Fibroblast of lung (primary cell): ENCODE measurements at places on chromosomes 3 and 15. TPM values are rescaled to one million over a fixed set of nuclear protein-coding genes. Genes with fewer than 3 reads are reported as not detected.

Gene DRD3
- total RNA-seq, result not detected in 2 replicates

Gene SPPL2A
- 48.5 and 97.6 TPM in 2 replicates for total RNA-seq

Gene ITGA11
- total RNA-seq, result 29.6 and 43.7 TPM in 2 replicates

DNA sequence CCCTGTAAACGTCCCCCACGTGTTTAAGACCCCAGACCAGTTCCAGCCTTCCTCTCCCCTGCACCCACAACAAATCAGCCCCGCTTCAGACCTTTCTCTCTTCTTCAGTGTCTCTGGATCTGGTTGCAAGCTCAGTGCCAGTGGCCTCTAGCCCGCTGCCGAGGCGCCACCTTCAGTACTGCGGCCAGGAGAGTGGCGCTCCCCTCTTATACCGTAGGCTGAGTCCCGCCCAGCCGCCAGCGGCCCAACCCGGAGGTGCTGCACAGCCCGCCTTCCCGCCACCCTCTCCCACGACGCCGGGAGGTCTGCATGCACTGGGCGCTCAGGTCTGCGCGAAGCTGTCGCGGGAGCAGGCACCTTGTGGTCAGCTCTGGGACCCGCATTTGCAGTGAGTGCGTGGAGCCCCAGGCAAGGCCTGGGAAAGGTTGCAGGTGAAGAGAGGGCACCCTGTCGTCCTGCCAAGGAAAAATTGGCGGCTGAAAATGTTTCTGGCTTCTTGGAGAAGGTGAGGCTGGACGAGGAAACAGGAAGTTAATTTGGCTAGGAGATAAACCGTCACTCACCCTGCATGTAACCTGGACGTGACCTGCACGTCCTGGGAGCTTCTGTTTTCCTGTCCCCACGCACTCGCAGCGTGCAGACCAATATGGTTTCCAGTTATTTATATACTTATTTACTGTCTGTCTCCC lies at the start of gene C2CD4B:
TSS of gene C2CD4B (minus strand) at position 182 of the 689 bp plus-strand sequence. CDS start 301 bp downstream, outside the sequence.
- no peak within 1 kb of the TSS for H3K27ac ChIP-seq
- H3K4me1 ChIP-seq, result no peaks in the 10 kb centered on the region
- H3K36me3 ChIP-seq, result no peaks in the 10 kb centered on the region

DNA sequence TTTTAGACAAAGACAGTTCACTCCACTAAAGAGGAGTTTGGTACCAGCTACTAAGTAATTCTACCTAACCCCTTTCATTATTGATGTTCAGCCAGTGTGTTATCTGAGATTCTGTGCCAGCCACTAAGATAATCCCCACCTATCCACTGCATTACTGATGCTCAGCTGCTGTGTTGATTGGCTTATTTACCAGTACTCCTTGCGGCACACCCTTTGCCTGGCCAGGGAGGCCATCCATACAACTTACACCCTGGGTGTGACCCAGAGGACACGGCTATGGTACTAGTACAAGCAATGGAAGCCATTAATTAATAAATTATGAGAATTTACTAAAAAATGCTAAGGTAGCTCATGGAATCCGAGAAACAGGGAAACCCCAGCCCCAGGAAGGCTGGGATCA lies 290.7 kb upstream of the CTNNB1 start:
- no peaks in the 10 kb centered on the region for H3K27me3 ChIP-seq
- no peaks in the 10 kb centered on the region for H3K4me1 ChIP-seq
- H3K36me3 ChIP-seq, result no peaks in the 10 kb centered on the region
- DNase-seq, result no peak

GRCh38 chr3:145952536-145952935 lies 208.4 kb downstream of the PLOD2 start:
- H3K4me1 ChIP-seq, result no peaks in the 10 kb centered on the region
- H3K27ac ChIP-seq, result peak overlapping the region; percentile 39
- H3K4me3 ChIP-seq, result no peak overlapping the region
- DNase-seq, result peak; percentile 99
- no peaks in the 10 kb centered on the region for H3K36me3 ChIP-seq
- no peaks in the 10 kb centered on the region for H3K27me3 ChIP-seq

GRCh38 chr3:71366988-71367604 lies 216.4 kb downstream of the FOXP1 start:
- no peaks in the 10 kb centered on the region for H3K27me3 ChIP-seq
- H3K4me3 ChIP-seq, result no peak overlapping the region
- H3K27ac ChIP-seq, result no peak overlapping the region
- no peak for DNase-seq
- H3K36me3 ChIP-seq, result no peaks in the 10 kb centered on the region
- peaks cover 2% of the 10 kb centered on the region for H3K4me1 ChIP-seq

- H3K36me3 ChIP-seq, result no peaks in the 10 kb centered on the region
- H3K4me3 ChIP-seq, result no peak overlapping the region
- no peaks in the 10 kb centered on the region for H3K4me1 ChIP-seq
- H3K27me3 ChIP-seq, result no peaks in the 10 kb centered on the region
- no peak overlapping the region for H3K27ac ChIP-seq
Observed at GRCh38 chr15:101372960-101373525, 78.0 kb upstream of the SNRPA1 start.

DNA sequence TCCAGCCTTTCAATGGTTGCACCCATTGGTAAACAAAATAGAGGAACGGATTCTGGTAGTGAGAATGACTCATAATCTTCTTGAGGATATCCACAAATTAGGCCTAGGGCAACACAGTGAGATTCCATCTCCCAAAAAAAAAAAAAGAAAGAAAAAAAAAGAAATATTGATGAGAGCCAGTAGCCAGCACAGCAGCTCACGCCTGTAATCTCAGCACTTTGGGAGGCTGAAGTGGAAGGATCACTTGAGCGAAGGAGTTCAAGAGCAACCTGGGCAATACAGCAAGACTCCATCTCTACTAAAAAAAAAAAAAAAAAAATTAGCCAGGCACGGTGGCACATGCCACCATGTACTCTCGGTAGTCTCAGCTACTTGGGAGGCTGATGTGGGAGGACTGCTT lies 51.9 kb downstream of the DENND4A start:
- H3K4me3 ChIP-seq, result no peak overlapping the region
- H3K4me1 ChIP-seq, result no peaks in the 10 kb centered on the region
- DNase-seq, result no peak
- no peaks in the 10 kb centered on the region for H3K27me3 ChIP-seq

DNA sequence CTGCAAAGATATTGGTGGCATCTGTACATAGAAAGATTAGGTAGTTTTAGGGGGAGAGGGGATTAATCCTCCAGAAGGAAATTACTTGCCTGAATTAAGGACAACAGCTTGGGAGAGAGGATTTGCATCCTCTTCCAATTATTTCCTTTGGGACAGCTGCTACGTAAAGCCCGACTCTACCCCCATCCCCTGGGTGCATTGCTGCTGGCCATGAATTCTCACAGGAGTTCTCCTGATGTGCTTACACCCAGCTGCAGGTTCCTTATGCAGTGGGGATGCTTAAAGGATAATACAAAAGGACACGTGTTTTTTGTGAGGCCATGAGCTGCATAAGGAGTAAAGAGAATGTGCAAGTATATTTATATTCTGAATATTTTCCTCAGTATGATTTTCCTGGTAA lies 132.3 kb downstream of the VPS8 start:
- H3K4me1 ChIP-seq, result no peaks in the 10 kb centered on the region
- H3K36me3 ChIP-seq, result no peaks in the 10 kb centered on the region
- no peak overlapping the region for H3K27ac ChIP-seq
- no peak for DNase-seq
- H3K27me3 ChIP-seq, result no peaks in the 10 kb centered on the region

DNA sequence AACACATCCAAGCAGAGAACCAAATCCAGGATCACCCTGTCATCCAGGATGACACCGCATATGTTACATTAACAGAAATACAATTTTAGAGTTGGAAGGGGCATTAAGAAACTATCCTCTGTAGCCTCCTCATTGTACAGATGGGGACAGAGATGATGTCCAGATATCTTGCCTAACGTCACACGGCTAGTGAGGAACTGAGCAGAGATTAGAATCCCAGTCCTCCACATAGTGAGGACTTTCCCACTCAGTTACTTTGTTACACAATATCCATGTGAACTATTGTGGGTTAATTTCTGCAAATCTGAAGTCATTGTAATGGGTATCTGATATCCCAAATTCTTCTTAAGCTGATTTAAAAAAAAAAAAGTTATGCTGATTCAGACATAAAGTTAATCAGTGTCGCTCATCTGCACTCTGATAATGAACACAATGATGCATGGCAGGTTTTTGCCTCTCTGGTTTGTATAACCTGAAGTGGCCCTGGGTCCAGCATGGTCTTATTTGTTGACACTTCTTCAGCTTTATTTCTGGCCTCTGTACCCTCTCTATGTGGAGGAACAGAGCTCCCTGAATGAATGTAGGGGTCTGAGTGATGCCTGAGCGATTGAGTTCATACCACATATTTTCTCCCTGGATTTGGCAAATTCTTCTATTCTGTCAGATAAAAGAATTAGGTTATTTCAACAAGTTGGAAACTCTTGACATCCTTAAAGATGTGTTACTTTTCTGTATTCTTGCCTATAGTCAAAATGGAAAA lies 76.0 kb upstream of the LIMD1 start:
- no peak overlapping the region for H3K4me3 ChIP-seq
- H3K4me1 ChIP-seq, result no peaks in the 10 kb centered on the region
- H3K27me3 ChIP-seq, result no peaks in the 10 kb centered on the region
- peaks cover 7% of the 10 kb centered on the region for H3K36me3 ChIP-seq
- no peak overlapping the region for H3K27ac ChIP-seq
- no peak for DNase-seq

DNA sequence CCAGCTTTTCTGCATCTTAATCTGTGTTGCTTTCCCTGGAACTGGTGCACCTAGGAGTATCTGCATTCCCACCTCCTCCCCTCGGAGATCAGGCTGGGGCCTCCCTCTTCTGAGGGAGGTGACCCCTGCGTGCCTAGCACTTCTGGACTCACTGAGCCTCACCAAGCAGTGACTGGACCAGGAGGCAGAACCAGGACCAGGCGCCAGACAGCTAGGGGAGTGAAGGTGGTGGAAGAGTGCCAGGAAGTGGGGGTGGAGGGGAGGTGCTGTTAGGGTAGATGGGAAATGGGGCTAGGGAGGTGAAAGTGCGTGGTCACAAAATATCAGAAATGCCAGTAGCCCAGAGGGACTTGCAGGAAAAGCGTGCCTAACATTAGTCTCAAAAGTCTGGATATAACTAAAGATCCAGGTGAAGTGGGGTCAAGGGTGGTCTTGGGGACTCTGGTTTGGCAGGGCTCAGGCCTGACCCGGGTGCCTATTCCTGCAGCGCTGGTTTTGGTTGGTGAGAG lies 1.2 kb downstream of the DUOXA2 start:
- H3K36me3 ChIP-seq, result no peaks in the 10 kb centered on the region
- H3K4me1 ChIP-seq, result no peaks in the 10 kb centered on the region
- DNase-seq, result no peak
- no peak overlapping the region for H3K4me3 ChIP-seq
- H3K27ac ChIP-seq, result no peak overlapping the region

DNA sequence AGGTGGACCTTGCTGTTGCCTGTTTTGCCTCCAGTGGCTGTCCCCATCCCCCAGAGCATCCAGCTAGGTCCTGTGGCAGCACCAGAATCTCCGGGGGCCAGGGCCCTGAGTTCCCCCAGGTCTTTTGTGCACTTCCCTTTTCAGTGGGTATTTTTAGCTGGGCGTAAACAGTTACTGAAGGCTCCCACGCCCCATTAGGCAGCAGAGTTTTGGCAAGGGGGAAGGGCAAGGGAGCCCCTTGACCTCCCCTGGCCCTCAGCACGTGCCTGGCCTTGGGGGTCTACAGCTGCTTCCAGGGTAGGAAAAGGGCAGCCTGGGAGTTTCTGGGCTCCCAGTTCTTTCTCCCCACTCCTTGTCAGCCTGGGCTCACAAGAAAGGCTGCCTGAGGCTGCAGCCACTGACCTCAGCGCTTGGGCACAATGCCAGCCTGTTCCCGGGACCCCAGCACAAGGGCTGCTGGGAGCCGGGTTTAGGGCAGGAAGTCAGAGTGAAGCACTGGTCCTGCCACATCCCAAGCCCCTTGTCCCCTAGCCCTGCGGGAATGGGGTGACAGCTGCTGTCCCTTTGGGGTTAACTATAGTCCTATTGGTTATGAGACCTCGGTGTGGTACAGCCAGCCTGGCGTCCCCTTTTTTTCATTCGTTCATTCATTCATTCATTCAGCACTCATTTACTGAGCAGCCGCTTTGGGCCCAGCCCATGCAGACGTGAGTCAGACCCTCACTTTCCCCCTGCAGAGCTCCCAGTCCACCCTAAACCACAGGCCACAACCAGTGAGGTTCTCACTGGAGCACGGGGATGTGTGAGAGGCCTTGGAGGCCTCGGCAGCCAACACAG lies 8.4 kb downstream of the CSK start:
- H3K27ac ChIP-seq, result peak overlapping the region; percentile 59
- peak; percentile 94 for DNase-seq
- H3K36me3 ChIP-seq, result no peaks in the 10 kb centered on the region
- H3K4me1 ChIP-seq, result peaks cover 55% of the 10 kb centered on the region
- no peak overlapping the region for H3K4me3 ChIP-seq

DNA sequence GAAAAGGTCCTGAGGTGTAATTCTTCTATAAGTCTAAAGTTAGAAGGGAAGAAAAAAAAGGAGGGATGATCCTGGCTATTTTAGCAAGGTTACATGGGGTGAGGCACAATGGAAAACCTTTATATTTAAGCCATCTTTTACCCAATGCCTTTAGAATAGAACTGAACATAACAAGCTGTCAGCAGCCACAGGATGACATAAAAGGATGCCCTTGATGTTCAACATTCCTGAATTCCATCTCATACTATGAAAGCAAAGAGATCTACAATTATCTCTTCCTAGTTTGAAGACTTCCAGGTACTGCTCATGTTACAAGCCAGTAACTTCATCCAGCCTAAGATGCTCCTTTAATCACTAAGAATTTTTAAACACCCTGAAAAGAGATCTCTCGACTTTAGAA lies 26.9 kb downstream of the NEK10 start:
- no peaks in the 10 kb centered on the region for H3K36me3 ChIP-seq
- no peak overlapping the region for H3K4me3 ChIP-seq
- no peaks in the 10 kb centered on the region for H3K27me3 ChIP-seq
- H3K27ac ChIP-seq, result no peak overlapping the region
- no peak for DNase-seq

DNA sequence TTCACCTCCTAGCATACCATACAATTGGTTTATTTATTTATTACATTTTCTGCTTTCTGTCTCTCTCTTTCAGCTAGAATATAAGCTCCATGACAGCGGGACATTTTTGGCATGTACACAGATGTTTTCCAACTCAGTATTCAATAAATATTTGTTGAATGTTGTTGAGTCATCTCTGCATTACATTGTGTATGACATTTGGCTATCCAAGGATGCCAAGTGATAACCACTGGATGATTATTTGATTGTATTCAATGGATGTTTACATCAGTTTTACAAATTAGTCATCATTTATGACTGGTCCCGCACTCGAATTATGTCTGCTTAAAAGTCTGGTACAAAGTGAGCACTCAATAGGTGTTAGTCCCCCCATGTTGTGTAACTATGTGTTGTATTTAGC lies 49.5 kb upstream of the STXBP5L start:
- no peak overlapping the region for H3K27ac ChIP-seq
- H3K27me3 ChIP-seq, result no peaks in the 10 kb centered on the region

DNA sequence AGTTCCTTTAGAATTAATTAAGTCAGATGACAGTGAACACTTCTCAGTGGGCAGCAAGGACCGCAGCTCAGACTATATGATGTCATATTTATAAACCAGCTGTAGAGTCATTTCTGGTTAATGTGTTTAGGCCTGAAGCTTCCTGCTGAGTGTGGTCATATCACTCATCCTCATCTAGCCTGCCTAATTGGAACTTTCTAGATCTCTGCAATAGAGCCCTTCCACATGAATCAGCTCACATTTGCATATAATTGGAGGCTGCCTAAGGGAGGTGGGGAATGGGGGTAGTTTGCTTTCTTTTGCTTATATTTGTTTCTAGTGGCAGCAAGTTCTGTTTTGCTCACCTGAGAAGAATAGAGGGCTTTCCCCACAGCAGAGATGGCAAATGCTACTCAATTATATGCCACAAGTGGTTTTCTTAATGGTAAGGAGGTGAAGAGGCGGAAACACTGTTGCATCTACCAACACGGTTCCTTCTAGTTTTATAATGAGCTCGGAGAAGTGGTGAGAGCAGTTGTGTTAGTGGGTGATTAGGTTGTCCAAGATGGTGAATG lies 148.1 kb downstream of the KLHL25 start:
- H3K4me3 ChIP-seq, result no peak overlapping the region
- H3K27me3 ChIP-seq, result no peaks in the 10 kb centered on the region
- peaks cover 13% of the 10 kb centered on the region for H3K4me1 ChIP-seq
- H3K27ac ChIP-seq, result peak overlapping the region; percentile 54
- H3K36me3 ChIP-seq, result no peaks in the 10 kb centered on the region
